Left colon (tissue), 2 donors: ENCODE measurements at places on chromosomes 4 and X.
A peak's percentile ranks its signal among the peaks of the same experiment; 100 is the strongest.

GRCh38 chr4:57013543-57014120 is 34.9 kb downstream of the POLR2B start:
- no peak for DNase-seq

GRCh38 chrX:31376408-31377022 is 304.7 kb upstream of the FTHL17 start:
- no peak for DNase-seq

- no peak for DNase-seq
Measured at GRCh38 chr4:41485041-41485440, 52.9 kb upstream of the LIMCH1 start.

DNA sequence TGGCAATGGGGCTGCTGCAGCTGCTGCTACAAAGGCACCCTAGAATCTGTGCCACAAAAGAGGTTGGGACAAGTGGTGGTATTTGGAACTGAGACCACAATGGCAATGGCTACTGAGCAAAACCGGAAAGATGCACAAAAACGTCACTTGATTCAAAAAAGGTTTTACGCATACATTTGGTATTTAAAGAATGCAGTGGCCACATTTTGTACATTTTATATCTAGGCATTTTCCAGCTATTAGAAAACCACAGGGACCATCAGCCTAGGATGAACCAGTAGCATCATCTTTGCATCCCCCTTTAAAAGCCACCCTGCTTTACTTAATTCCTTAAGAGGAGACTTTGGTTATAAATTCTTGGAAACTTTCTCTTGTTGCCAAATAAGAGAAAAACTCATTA is 104.8 kb upstream of the CXCL13 start:
- no peak for DNase-seq

GRCh38 chrX:20056704-20057103 is 60.0 kb downstream of the MAP7D2 start:
- DNase-seq: no peak

DNA sequence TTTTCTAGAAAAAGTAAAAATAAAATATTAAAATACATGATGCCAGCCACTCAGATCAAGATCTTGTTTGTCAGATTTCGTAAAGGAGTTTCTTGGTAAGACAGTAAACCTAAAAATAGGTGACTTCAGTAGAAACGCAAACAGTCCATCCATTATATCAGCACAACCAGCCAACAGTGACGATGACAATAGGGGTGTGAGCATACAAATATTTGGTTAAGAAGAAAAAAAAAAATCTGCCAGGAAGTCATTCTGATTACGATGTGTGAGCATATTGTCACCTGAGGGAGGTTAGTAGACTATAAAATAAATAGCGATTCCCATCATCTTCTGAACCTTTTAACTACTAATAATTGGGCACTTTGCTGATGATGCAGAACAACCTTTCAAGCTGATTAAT is 37.6 kb downstream of the SLC7A11 start:
- peak; percentile 32 for DNase-seq
